ENCODE measurements at places on chromosomes 1 and 21. TPM values are rescaled to one million over a fixed set of nuclear protein-coding genes. Genes with fewer than 3 reads are reported as not detected.

Gene RXRG
- not detected for total RNA-seq

Gene AVPR1B
- not detected for total RNA-seq

Gene PLCH2
- total RNA-seq, result 0.14 TPM

Gene RGS18
- total RNA-seq, result 0.43 TPM

Gene RFX5
- 30.9 TPM for total RNA-seq

Gene GPR153
- total RNA-seq, result 4.9 TPM

Gene TEX38
- total RNA-seq, result not detected

Gene TOMM40L
- 8.3 TPM for total RNA-seq

Gene FCAMR
- not detected for total RNA-seq

Gene SLC45A3
- 2.1 TPM for total RNA-seq

Gene ADAM30
- total RNA-seq, result not detected

Gene ATP1A2
- total RNA-seq, result 0.65 TPM

Gene LGR6
- total RNA-seq, result not detected

Gene HENMT1
- total RNA-seq, result 2.3 TPM

Gene ARHGAP30
- total RNA-seq, result under 0.01 TPM

Gene FGR
- total RNA-seq, result not detected

Gene HAO2
- total RNA-seq, result not detected

Gene BARHL2
- total RNA-seq, result not detected

Gene NPPA
- total RNA-seq, result not detected

Gene SPSB1
- total RNA-seq, result 16.6 TPM

Gene KRTAP10-4
- total RNA-seq, result not detected
